ENCODE measurements at places on chromosomes 5 and 9.

GRCh38 chr9:26264709-26265601 is 586.7 kb upstream of the TUSC1 start:
- DNase-seq: no peak

DNA sequence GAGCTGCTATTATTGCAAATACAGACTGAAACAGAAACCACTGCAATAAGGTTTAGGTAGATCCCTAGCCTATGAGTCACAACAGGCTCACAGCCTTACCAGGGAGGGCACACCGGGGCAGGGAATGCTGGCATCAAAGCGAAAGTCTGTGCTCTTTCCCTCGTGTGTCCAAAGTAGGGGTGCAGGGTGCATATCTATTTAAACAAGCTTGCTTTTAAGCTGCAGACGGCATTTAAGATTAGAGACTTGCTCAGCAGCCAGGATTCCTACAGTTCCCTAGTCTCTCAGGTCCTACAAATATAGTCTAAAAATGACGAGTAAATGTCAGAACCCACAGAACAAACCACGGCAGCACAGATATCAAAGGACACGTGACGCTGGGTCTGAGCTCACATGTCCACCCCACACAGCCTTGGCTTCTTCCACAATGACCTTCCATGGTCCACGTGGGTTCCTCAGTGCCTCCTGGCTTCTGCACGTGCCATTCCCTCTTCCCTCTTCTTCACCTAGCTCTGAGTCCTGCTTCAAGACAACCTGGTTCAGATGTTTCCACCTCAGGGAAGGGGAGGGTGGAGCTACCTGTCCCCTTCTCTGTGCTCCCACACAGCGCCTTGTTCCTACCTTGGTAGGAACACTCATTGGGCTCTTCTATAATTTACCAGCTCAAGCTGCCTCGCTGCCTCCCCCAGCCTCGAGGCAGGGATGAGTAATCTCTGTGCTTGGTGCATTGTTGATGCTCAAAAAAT is 193.2 kb downstream of the MAPKAP1 start:
- DNase-seq: no peak

DNA sequence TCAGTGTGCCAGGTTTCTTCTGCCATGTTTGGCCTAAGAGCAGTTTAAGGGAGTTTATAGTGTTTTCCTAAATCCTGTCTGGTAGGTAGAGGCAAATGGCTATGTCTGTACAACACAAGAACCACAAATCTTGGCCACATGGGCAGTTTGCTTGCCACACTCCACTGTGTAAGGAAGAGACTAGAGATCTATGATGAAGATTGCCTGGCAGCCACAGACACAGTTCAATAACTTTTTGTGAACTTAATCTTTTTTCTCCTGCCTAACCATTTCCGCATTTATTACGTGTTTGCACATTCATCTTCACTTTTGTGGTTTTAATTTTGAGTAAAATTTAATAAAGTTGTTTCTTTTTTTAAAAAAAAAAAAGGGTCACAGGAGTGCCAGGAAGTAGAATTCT is 5.8 kb downstream of the MFAP3 start:
- no peak for DNase-seq

DNA sequence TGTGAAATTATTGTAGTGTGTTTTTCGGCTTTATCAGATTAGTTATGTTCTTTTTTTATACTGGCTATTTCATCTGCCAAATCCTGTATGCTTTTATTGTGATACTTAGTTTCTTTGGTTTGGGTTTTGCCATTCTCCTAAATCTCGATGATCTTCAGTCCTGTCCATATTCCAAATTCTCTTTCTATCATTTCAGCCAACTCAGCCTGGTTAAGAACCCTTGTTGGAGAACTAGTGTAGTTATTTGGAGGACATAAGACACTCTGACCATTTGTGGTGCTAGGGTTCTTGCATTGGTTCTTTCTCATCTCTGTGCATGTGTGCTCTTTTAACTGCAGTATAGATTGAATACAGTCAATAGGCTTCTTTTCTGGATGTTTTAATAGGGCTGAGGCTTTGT is 187.0 kb upstream of the CCNH start:
- DNase-seq: no peak

DNA sequence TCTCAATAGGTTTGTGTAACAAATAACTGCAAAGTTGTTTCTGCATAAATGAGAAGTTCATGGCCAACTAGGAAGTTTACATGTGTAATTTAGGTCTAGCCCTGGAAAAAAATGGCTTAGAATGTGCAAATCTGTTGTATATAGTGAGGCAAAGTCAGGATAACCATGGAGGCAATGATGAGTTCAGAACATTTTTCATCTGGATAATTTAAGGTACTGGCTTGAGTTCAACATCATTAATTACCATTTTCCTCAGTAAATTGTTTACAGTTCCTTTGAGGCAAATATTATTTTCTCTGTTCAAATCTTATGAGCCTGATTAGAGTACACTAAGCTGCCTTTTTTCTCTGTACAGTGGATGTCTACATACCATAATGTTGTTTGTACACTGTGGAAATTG is 1259.0 kb upstream of the NUDT12 start:
- no peak for DNase-seq

DNA sequence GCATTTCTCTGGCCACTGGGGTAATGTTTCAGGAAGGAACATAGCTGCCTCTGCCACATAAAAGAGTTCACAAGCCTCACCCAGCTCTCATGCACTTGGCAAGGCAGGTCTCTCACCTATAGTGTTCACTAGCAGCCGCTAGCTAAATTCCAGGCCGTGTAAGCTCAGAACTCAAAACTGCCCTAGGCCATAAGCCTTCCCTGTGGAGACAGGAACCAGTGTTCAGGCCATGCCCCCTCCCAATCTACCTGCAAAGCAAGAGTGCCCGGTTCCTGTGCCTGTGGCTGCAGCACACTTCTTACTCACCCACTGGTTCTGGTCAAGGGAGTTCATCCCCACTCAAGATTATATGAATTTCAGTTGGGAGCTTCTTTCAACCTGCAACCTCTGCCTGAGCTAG is 60.7 kb upstream of the ZNF169 start:
- DNase-seq: no peak

GRCh38 chr5:38148021-38148625 is 110.2 kb upstream of the EGFLAM start:
- DNase-seq: no peak

- DNase-seq: no peak
Measured at GRCh38 chr9:87083986-87084385, 136.7 kb upstream of the GAS1 start.

GRCh38 chr9:82880336-82881050 is 182.4 kb downstream of the RASEF start:
- DNase-seq: no peak

DNA sequence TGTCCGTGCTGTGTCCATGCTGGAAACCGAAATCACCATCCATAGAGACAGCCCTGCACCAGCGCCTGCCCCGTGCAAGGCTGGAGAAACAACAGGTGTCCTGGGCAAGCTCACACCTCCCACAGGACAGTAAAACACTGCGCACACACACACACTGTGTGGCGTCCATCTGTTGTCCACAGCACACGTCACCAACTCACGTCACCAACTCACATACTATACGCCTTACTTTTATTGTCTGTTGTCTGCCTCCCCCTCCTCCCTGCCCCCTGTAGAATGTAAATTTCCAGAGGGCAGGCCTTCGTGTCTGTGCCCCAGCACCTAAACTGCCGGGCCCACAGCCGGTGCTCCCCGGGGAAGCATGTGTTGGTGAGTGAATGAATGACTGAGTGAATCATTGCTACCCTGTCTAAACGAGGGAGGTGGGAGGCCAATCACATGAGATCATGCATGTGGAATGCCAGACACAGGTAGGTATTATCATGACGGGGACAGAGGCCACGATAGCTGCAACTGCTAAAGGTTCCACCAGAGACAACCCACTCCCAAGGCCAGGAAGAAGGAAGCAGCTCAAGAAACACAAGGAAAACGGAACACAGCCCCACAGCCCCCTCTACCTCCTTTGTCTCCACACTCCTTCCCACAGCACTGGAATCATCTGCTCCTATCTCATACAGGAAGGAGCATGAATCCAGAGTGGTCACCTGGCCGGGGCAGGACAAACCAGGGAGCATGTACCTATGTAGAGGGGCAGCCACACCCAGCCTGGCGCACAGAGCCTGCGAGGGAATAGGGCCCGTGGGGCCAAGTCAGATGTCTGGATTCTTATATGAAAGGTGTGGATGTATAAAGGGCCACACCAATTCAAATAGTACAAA is 41.9 kb downstream of the STK10 start:
- DNase-seq: no peak

DNA sequence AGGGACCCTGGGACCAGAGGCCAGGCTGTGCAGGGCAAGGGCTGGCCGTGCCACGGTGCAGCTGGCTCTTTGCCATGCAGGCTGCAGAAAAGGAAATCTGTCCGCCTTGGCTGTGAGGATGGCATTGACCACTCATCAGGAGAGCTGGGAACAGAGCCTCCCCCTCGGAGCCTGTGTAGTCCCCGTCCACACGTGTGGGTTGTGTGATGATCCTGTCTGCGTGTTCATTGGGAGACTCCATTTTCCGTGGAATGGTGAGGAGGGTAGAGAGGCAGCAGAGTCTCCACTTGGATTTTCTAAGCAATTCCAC is 47.7 kb downstream of the EHMT1 start:
- no peak for DNase-seq

GRCh38 chr5:52007230-52007858 is 624.1 kb downstream of the ISL1 start:
- peak; percentile 34 for DNase-seq

GRCh38 chr9:88198341-88198807 is 60.1 kb upstream of the SPATA31C2 start:
- DNase-seq: no peak

DNA sequence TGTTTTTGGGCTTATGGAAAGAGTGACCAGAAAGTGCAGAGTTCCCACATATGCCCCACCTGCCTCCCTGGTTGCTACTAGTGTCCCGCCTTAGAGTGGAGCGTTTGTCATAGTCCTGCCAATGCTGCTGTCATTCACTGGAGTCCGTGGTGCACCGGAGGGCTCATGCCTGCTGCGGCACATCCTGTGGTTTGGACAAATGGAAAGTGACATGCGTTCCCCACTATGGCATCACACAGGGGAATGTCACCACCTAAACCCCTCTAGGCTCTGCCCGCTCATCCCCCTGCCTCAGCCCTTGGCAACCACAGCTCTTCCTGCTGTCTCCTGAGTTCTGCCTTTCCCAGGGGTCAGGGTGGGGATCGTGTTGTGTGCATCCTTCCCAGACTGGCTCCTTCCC is 29.2 kb downstream of the IRX4 start:
- no peak for DNase-seq

DNA sequence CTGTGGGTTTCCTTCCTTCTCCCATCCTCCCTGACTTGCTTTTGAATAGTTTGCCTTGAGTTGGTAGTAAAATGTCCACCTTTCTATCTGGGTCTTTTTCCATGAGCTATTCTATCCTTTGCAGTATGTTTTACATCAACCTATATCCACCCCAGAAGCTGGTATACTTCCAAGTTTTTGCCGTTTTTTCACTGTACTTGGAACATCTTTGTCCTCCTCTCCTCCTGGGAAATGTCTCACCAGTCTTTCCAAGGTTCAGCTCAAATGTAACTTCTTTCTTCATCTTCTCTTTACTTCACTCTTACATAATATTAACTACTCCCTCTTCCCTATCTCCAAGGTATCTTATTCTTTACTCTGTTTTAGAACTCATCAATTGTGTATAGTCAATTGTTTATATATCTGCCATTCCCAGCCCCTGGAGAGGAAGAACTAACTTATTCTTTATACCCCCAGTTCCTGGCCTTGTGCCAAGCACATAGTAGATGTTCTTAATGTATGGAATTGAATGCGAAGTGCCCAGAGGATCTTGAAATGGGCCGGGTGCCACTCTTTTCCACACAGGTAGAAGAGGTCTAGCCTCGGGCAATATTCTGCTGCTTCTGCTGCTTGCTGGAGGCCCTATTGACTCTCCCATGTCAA is 34.9 kb upstream of the SLC1A3 start:
- DNase-seq: no peak

DNA sequence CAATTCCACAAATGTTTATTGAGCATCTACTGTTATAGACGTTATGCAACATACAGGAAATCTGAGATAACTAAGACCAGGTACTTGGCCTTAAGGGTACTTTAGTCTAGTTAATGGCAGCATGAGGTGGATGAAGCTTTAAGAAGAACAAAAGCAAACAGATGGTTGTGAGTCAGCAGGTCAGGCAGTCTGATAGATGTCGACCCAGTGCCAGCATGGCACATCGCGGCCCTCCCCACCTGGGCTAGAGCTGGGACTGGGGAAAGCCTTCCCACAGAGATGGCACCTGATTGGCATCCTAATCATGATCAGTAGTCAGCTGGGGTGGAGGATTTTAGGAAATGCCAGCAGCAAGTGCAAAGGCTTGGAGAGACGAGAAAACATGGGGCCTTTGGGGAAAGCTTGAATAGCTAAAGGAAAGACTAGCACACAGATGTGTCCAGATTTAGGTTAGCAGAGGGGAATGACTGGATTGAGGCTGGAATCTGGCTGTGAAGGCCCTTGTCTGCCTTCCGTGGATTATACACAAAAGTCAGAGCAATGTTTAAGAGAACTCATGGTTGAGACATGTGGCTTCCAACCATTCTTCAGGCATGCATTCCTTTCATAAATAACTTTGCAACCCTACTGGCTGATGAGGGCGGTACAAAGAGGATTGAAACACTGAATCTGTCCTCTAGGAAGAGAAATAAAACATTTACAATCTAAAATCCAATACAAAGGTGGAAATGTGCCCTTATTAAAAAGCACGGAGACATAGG is 395.4 kb upstream of the WWC1 start:
- DNase-seq: no peak

DNA sequence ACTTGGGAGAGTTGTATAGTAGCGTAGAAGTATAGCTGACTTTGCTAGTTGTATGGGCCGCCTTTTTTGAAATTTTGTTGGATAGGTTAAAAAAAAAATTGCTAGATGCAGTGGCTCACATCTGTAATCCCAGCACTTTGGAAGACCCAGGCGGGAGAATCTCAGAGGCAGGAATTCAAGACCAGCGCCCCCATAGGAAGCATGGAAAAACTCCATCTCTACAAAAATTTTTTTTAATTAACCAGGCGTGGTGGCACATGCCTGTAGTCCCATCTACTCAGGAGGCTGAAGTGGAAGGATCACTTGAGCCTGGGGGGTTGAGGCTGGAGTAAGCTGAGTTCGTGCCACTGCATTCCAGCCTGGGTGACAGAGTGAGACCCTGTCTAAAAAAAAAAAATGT is 59.2 kb downstream of the SMC5 start:
- DNase-seq: peak; percentile 10

- DNase-seq: peak; percentile 58
Measured at GRCh38 chr9:91193087-91193657, 168.5 kb downstream of the AUH start.

GRCh38 chr5:1449081-1449630 is 3.9 kb upstream of the SLC6A3 start:
- DNase-seq: no peak

DNA sequence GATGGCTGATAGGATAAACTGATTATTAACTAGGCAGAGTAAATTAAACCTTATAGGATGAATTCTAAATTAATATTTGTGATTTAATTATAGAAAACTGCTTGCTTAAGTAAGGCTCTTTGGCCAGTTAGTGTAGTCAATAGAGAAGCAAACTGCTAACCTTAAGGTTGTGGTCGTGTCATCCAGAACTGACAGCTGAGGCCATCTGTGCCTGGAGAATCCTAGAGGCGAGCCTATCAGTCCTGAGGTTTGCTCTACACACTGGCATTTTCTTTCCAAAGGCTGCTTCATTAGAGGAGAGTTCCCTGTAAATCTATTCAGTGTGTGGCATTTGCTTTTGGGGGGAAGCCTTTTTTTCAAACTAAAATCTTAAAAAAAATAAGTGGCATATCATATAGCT is 169.2 kb downstream of the MEF2C start:
- no peak for DNase-seq

Measured in endothelial cell (in vitro differentiated cells).